ENCODE measurements at places on chromosomes 4 and X. TPM values are rescaled to one million over a fixed set of nuclear protein-coding genes. Genes with fewer than 3 reads are reported as not detected.

CNGA1 gene
- total RNA-seq, result not detected

INTS6L gene
- total RNA-seq, result 29.4 TPM

HSFX3 gene
- 0.27 TPM for total RNA-seq

ADH5 gene
- total RNA-seq, result 93.8 TPM

LETM1 gene
- total RNA-seq, result 76.6 TPM

HDX gene
- total RNA-seq, result 2.5 TPM

PDGFRA gene
- not detected for total RNA-seq

BCAP31 gene
- 154 TPM for total RNA-seq

FAM47E gene
- not detected for total RNA-seq

XK gene
- total RNA-seq, result 0.34 TPM

CLDN22 gene
- total RNA-seq, result not detected

HHIP gene
- total RNA-seq, result not detected

NPFFR2 gene
- not detected for total RNA-seq

CLNK gene
- 0.89 TPM for total RNA-seq

TSPAN7 gene
- not detected for total RNA-seq

GUCY1A1 gene
- total RNA-seq, result not detected

POLN gene
- total RNA-seq, result 1.4 TPM

TDO2 gene
- not detected for total RNA-seq

MAP3K15 gene
- total RNA-seq, result 0.94 TPM

NOX1 gene
- not detected for total RNA-seq

RHOXF2 gene
- total RNA-seq, result not detected

UGT2A1 gene
- total RNA-seq, result not detected

MYOZ2 gene
- total RNA-seq, result not detected

TMPRSS11D gene
- total RNA-seq, result not detected

LNX1 gene
- total RNA-seq, result not detected

RAI2 gene
- 0.16 TPM for total RNA-seq

PF4V1 gene
- total RNA-seq, result not detected

HTN3 gene
- not detected for total RNA-seq

NLGN3 gene
- 0.94 TPM for total RNA-seq

SPANXD gene
- total RNA-seq, result not detected

L1CAM gene
- total RNA-seq, result 0.98 TPM

FRYL gene
- total RNA-seq, result 68.2 TPM

TTC29 gene
- not detected for total RNA-seq

UGT2B15 gene
- total RNA-seq, result not detected

NDNF gene
- 0.78 TPM for total RNA-seq

GLOD5 gene
- not detected for total RNA-seq

PLCXD1 gene
- 58.8 TPM for total RNA-seq

PROM1 gene
- total RNA-seq, result 0.64 TPM

FGFBP1 gene
- total RNA-seq, result not detected

MAP7D2 gene
- total RNA-seq, result 0.21 TPM

TSPAN5 gene
- 21.1 TPM for total RNA-seq

HOPX gene
- total RNA-seq, result 60.2 TPM

SEC24B gene
- total RNA-seq, result 32.3 TPM

MAML3 gene
- total RNA-seq, result 3.3 TPM

UBE2D3 gene
- 432 TPM for total RNA-seq

XG gene
- not detected for total RNA-seq

F8 gene
- 3.7 TPM for total RNA-seq

ESX1 gene
- 0.11 TPM for total RNA-seq

All from activated T-helper 2 cell treated with anti-CD3 and anti-CD28 coated beads, Interferon-gamma antibody, Interleukin-2, Interleukin-4, amounts not matched to agents 10 μg/mL and 5 μg/mL and 100 μg/mL, durations not matched to agents 14 hours and 24 hours and 36 hours (primary cell).